Activated B cell treated with CpG ODN at 0.5 μM for 24 hours (primary cell): ENCODE measurements at places on chromosomes 11 and 22.

DNA sequence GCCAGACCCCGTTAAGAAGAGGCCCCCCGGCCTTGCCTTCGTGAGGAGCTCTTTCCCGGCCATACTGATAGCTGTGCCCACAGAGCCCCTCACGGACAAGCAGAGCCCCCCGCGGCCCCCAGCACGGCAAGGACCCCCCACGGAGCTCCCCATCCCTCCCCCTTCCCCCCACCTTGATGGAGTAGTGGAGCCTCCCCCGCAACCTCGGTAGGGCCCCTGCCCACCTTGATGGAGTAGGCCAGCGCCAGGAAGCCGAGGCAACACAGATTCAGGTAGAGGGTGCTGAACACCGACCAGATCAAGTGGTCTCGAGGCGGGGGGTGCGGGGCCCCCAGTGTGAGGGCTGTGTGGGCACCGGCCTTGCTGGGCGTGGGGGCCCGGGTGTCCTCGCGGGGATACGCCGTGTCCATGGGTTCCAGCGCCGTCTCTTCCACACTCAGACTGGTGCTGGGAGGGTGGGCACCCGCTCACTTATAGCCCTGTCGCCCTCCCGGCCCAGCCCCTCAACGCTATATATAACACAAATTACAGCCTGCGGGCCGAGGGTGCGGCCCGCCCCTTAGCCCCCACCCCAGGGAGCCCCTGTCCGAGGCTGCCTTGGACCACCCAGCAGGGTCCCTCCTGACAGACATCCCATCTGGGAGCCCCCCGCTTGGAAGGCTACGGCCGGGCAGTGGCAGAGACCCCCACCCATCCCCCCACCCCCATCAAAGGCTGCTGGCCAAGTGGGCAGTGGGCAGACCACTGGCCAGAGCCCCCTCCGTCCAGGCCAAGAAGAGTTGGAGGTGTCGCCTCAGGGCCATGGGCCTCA lies at the start of gene IFITM5:
Gene IFITM5 (minus strand): TSS at position 446 of the 811 bp plus-strand sequence. CDS start 36 bp downstream, at position 410.
- DNase-seq, result no peak

- DNase-seq, result no peak
Observed at GRCh38 chr11:68402355-68403031, 58.1 kb upstream of the PPP6R3 start.

DNA sequence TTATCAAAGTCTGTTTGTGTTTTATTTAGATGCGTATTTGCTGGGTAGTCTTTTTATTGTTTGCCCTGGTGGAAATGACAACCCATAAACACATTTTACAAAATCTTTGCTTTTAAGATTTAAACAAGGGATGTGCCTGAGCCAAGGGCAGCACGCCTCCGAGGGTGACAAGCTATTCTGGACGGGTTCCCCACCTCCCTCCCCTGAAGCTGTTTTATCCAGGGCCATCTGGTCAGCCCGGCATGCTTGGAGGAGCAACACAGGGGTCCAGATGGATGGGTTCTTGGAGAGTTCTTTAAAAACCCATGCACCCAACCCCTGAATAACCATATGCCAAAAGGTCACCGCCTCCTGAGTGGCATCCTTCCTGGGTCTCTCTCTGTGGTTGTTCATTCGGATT lies 408.9 kb downstream of the OPCML start:
- DNase-seq, result no peak

DNA sequence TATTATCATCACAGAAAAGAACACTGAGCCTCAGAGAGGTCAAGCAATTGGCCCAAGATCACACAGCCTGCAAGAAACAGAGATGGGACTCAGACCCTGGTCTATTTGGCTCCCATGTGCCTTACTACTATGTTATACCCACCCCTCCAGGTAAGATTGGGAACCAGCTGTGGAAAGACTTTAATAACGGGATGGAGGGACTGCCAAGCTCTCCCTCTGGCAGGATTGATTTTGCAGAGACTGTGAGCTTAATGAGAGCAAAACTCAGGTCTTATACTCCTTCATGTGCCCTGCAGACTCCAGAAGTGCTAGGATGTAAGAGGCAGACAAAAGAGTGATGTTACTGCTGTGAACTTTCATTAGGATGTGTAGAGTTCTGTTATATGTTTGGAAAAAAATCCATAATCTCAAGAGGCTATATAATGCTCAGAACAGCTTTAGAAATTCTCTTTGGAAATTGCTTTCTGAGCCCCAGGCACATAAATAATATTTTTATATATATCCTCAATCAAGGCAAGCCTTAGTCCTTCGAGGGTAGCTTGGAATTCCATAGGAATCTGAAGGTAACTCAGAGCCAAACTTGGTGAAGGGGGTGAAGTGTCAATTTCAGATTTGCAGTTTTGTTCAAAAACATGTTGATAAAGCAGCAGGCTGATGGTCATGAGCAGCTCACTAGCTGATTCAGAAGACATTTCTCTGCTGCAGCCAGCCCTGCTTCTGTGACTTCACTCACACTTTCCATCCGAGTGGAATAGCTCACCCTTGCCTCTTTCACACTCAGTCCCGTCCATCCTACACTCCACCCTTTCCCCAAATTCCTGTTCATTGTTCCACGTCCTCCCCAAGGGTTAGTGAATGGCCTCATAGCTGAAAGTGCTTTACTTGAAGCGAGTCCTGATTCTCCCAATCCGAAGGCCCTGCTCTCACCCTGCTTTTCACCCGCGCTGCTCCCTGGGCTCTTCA lies 188.8 kb downstream of the SNX19 start:
- no peak for DNase-seq
